K562 (cell line): ENCODE measurements at places on chromosomes 7 and 10.

GRCh38 chr10:79044846-79045245, 23.9 kb upstream of the ZMIZ1 start:
- no peak for DNase-seq

GRCh38 chr10:132559538-132559937, 22.0 kb downstream of the INPP5A start:
- no peak for DNase-seq

GRCh38 chr7:51299391-51300133, 17.0 kb downstream of the COBL start:
- DNase-seq = no peak

- DNase-seq = no peak
These were observed 155.8 kb upstream of the TAC1 start for GRCh38 chr7:97576043-97576442.

DNA sequence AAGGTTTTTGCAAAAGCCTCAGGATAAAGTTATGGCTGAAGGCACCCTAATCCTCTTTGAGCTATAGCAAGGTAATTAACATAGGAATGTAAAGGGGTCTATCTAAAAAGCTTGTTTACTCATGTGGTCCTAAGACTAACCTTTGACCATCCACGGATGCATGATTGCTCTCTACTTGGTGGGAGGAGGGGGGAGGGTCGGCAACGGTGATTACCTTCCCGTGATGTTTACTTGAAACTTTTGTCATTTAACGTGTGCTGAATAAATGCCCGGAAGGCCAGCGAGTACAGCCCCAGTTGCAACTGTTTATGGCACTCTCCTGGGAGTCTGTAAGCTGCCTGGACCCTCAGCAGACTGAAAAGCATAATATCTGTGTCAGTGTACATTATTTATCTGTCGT, 78.9 kb upstream of the GPR22 start:
- no peak for DNase-seq

GRCh38 chr10:88920198-88920597, 32.4 kb downstream of the ACTA2 start:
- DNase-seq = no peak

DNA sequence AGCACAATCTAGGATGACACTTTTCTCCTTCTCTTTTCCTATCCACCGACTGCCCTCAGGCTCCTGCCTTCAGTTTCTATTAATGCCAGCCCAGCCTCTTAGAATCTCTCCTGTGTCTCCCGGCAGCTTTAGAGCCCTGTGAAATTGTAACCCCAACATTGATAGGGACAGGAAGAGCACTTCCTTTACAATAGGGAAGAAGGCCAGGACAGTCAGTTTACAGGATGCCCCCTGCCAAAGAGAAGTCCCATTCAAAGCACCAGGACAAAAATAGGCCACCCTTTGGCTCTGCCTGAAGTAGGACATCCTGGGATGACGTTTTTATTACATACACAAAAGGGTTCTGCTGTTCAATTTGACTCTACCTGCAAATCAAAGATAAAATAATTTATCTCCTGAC, 64.7 kb upstream of the ANK3 start:
- no peak for DNase-seq

DNA sequence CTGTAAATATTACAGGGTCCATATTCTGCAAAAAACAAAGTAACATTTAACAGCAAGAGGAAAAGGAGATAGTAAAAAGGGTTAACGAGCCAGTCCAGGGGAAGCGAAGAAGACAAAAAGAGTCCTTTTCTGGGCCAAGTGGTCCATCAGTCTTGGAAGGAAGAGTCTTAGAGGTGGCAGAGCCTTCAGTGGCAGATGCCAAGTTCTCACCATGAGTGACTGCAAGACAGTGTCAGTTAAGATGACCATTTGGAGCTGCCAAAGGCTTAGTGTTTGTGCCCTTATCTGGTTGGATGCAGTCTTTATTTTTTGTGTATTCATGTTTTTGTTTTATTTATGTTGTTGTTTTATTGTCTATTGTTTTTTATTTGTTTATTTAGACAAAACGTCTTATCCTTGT, 125.7 kb upstream of the LANCL2 start:
- no peak for DNase-seq

- DNase-seq = no peak
These were observed 25.2 kb upstream of the ITGB1 start for GRCh38 chr10:32982911-32983909.
